ENCODE measurements at places on chromosomes 2 and 18. TPM values are rescaled to one million over a fixed set of nuclear protein-coding genes. Genes with fewer than 3 reads are reported as not detected.
A peak's percentile ranks its signal among the peaks of the same experiment; 100 is the strongest.

DNA sequence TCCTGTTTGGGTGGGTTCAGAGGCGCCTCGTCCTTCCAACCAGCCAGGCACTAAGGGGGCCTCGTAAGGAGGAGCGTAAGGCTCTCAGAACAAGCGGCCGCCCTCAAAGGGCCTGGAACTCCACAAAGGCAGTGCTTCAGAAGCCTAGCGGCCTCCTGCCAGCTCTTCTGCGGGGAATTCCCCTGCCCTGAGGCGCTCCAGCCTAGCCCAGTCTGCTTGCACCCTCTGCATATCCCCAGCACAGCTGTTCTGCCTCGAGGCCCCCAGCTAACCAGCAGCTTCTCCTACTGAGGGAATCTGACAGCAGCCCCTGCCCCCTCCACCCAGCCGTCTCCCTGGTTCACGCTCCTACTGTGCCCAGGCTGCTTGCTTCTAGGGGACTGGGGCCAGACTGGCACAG lies 265.9 kb downstream of the TFCP2L1 start:
- H3K36me3 ChIP-seq: no peaks in the 10 kb centered on the region
- DNase-seq: no peak
- peaks cover 2% of the 10 kb centered on the region for H3K27me3 ChIP-seq
- H3K4me1 ChIP-seq: no peaks in the 10 kb centered on the region
- H3K27ac ChIP-seq: no peak overlapping the region

DNA sequence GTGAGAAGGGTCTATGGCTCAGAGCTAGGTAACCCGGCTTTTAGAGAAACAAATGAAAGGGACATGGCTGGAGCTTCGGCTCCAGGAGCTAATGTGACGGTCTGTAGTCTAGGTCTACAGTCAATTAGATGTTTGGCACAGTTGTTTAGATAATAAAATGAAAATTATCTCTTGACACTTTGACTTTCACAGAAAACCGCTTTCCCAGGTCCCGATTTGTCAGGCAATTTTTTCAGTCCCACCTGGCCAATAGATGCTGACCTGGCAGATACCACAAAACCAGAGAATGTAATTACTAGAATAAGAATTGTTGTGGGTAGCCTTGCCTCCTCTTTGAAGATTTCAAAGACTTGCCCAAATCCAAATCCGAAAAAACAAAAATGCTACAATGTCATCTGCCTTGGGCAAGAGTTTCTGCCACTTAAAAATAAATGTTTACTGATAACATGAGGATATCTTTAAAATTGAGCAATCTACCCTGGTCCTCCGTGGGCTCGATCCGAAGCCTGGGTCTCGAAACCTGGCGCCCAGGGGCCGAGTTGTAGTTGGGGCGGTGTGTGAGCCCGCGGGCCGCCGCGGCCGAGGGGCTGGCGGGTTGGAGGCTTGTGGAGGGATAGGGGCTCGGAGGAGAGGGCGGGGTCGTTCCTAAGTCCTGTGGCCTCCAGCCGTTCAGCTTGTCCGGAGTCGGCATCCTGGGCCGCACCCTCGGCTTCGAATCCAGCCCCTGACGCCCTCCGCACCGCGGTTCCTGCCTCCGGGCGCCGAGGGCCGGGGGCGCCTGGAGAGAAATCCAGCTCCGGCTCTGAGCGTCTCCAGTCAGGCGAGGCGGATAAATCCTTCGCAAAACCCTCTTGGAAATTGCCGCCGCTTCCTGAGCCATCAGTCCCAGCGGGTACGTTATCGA lies 2.3 kb downstream of the EMX1 start:
- H3K27me3 ChIP-seq: peaks cover 88% of the 10 kb centered on the region
- no peaks in the 10 kb centered on the region for H3K36me3 ChIP-seq
- H3K4me3 ChIP-seq: peak overlapping the region; percentile 40

DNA sequence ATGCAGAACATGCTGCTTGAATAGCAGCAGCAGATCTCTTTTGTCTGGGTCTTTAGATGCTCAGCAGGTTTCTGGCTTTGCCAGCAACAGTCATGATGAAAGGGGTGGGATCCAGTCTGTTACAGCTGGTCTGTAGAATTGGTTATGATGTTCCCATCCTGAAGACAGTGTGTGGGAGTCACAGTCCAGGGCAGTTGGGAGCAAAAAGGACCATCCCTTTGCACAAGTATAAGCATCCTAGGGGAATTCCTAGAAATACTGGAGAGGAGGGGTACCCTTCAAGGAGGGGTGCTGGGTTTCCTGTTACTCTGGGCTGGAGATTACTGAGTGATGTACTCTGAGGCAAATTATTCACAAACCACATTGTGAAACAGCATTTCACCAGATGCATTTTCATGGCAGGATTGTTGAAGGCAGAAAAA lies 119.9 kb upstream of the RND3 start:
- no peaks in the 10 kb centered on the region for H3K27me3 ChIP-seq
- no peak overlapping the region for H3K4me3 ChIP-seq
- no peak overlapping the region for H3K27ac ChIP-seq
- no peaks in the 10 kb centered on the region for H3K4me1 ChIP-seq

DNA sequence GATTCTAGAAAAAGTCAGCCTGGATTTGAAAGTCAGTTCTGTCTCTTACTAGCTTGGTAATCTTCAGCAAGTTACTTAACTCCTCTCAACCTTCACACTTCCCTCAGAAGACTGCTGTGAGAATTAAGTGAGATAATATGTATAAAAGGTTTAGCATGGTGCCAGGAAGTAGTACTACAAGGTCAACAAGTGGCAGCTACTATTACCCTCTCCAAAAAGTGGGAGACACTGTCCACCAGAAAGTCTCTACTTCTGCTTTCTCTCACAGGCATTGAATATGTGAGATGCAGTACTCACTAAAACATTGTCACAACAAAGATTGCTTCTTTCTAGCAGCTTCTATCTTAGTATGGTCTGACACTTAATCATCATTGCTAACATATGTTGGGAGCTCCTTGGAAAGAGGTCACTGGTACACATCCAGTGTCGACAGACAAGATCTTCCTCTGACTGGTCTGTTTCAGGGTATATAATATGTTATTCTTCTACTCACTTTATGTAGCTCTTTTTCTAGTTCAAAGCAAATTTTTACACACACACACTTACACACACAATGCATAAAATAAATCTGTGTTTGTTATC lies 47.9 kb downstream of the DOCK10 start:
- no peaks in the 10 kb centered on the region for H3K27me3 ChIP-seq
- H3K4me3 ChIP-seq: no peak overlapping the region
- H3K36me3 ChIP-seq: peaks cover 7% of the 10 kb centered on the region

DNA sequence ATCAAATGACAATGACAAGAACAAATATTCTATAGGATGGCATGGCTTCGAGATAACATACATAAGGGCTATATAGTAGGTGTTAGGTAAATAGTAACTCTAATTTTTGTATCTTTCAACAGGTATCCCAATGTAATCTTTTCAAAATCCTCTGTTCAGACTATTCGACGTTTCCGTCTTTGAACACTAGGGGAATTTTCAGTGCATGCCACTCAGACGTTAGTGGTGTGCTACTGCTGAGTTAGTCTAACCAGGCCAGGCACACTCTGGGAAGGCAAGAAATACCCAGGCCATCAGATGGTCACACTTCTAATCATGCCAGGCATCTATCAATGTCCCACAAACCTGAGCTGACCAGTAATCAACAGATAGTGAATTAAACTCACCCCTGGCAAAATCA lies 14.6 kb upstream of the CREG2 start:
- peak; percentile 29 for DNase-seq
- peaks cover 64% of the 10 kb centered on the region for H3K4me1 ChIP-seq
- H3K27ac ChIP-seq: no peak overlapping the region
- no peaks in the 10 kb centered on the region for H3K27me3 ChIP-seq
- H3K4me3 ChIP-seq: no peak overlapping the region

GRCh38 chr18:59656373-59656887 lies 40.8 kb downstream of the CCBE1 start:
- no peak for DNase-seq
- H3K4me3 ChIP-seq: no peak overlapping the region
- no peak overlapping the region for H3K27ac ChIP-seq
- no peaks in the 10 kb centered on the region for H3K4me1 ChIP-seq
- H3K27me3 ChIP-seq: no peaks in the 10 kb centered on the region
- H3K36me3 ChIP-seq: no peaks in the 10 kb centered on the region

POU3F3 gene
- not detected for total RNA-seq

- H3K27me3 ChIP-seq: no peaks in the 10 kb centered on the region
- H3K36me3 ChIP-seq: no peaks in the 10 kb centered on the region
- no peaks in the 10 kb centered on the region for H3K4me1 ChIP-seq
- H3K4me3 ChIP-seq: no peak overlapping the region
- H3K27ac ChIP-seq: no peak overlapping the region
These were observed 71.3 kb downstream of the TTC27 start for GRCh38 chr2:32699151-32699550.

DNA sequence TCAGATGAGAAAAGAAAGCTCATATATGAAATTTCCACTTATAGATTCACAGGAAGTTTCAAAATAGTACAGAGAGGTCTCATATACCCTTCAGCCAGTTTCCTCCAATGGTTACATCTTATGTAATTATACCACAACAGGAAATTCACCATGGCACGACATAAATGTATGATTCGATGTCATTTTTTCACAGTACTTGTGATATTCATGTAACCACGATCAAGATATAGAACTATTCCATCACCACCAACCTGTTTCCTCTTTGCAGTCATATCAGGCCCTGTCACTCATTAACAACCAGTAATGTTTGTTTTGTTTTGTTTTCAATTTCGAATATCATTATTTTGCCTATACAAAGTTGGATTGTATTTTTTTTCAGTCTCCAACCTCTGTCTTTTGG lies 314.3 kb upstream of the POU3F3 start:
- H3K36me3 ChIP-seq: no peaks in the 10 kb centered on the region
- no peaks in the 10 kb centered on the region for H3K4me1 ChIP-seq
- no peak overlapping the region for H3K27ac ChIP-seq
- H3K27me3 ChIP-seq: no peaks in the 10 kb centered on the region
- H3K4me3 ChIP-seq: no peak overlapping the region
- no peak for DNase-seq

DNA sequence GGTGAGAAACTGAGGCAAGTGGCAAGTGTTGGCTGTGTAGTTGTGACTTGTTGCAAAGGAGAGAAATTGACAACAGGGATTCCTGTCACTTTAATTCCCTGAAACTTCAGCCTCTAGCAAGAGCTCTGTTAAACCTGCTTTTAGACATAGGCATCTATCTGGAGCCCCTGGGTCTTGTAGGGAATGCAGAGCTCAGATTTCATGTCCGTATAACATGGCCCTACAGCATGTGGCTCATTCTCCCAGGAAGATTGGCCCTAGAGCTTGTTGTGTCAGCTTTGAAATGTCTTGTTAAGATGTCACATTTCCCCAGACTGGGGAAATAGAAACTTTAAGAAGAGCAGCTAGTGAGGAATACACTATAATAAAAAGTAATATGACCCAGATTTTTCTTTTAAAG lies 115.8 kb downstream of the POLE4 start:
- no peaks in the 10 kb centered on the region for H3K4me1 ChIP-seq
- DNase-seq: no peak
- H3K27me3 ChIP-seq: no peaks in the 10 kb centered on the region
- no peak overlapping the region for H3K4me3 ChIP-seq
